ENCODE measurements at places on chromosomes 6 and 20.

- DNase-seq = peak; percentile 74
Observed at GRCh38 chr20:44388466-44389023, 33.0 kb downstream of the HNF4A start.

GRCh38 chr6:108744244-108744972, 103.8 kb upstream of the ARMC2 start:
- DNase-seq = no peak

GRCh38 chr20:47586649-47587294, 85.1 kb downstream of the NCOA3 start:
- DNase-seq = peak; percentile 44

DNA sequence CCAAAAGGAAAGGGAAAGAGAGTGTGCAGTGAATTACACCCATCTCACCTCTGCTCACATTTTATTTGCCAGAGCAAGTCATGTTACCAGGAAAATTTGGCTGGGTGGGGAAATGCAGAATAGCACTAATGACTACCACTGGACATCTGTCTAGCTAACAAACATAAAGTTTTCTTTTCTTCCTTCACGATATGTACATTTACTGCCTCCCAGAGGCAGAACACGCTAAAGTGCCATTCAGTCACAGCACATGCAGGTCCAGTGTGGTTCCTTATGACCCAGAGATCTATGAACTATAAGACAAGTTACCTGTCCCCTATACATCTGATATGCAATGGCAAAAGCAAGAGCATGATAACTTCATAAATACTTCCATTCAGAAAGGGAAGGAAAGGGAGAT, 194.1 kb downstream of the OGFRL1 start:
- DNase-seq = no peak

- DNase-seq = peak; percentile 75
Observed at GRCh38 chr6:11434565-11435326, 102.8 kb upstream of the TMEM170B start.

DNA sequence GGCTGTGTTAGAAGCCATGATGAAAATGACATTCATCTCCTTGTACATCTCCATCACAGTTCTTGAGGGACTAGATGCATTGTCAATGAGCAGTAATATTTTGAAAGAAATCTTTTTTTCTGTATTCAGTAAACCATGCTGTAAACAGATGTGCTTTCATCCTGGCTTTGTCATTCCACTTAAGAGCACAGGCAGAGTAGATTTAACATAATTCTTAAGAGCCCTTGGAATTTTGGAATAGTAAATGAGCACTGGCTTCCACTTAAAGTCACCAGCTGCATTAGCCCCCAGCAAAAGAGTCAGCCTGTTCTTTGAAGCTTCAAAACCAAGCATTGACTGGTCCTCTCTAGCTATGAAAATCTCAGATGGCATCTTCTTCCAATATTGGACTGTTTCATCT, 197.8 kb upstream of the HDDC2 start:
- no peak for DNase-seq
